ENCODE measurements at places on chromosomes 1 and 21.

- peak; percentile 61 for DNase-seq
These were observed at the start of gene CAMSAP2 for GRCh38 chr1:200738327-200738948. TSS of gene CAMSAP2 (plus strand) at chr1:200738893. CDS start at chr1:200739828, 935 bp downstream.

DNA sequence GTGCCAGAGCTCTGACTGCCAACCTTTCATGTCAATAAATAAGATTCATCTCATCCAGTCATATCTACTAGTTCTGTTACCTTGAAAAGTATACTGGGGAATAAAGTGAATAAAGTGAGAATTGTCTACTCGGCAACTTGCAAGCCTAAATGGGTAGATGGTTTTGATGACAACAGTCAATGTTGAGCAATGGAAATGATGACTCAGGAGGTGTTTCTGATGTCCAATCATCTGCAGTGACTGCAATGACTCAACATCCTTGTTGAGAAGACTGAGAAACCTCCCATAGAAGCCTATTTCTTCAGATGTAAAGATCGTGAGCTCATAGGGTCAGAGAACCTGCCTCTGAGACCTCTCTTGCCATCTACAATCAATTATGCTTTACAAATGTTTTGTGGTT lies 276.4 kb downstream of the SPATA17 start:
- no peak for DNase-seq

DNA sequence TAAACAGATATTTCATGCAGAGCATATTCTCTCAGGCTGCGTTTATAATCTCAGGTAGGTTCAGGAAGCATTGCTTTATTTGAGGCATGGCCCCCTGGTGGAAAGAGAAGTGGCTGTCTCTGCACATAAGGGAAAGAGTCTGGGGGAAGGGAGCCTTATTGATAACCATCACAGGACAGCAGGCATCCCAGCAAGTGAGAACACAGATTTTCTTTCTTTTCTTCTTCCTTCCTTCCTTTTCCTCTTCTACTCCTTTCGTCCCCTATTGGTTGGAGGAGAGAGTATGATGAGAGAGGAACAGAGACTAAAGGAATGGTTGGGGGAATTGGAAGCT lies 21.9 kb downstream of the TSNAX start:
- DNase-seq = peak; percentile 51

DNA sequence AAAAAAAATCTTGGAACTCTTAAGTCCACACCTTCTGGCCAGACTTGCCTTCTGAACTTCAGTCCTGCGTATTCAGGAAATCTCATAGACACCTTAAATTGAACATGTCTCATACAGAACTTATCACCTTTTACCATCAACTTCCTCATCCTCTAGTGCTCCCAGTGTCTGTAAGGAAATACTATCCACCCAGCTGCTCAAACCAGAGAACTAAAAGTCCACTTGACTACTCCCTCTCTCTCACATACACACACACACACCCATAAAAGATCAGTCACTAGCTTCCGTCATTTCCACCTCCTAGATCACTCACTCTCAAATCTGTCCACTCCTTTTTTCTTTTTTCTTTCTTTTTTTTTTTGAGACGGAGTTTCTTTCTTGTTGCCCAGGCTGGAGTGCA lies 10.9 kb upstream of the CAP1 start:
- DNase-seq = peak; percentile 62

DNA sequence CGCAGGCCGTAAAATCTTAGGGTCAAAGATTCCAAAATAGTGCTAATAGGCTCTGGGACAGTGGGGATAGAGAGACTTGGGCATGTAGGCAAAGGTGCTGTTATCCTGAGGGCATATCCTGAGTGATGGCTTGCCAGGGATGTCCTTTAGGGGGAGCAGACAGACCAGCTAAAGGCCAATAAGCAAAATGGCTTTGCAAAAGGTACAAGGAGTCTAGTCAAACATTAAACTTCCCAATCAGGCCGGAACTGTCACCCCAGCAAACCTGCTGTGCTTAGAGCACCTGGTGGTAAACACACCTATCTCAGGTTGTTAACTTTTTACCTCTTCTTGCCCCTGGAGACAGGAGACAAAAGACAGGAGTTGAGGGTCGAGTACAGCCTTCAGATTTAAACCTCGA lies 49.1 kb downstream of the TRABD2B start:
- DNase-seq = no peak

DNA sequence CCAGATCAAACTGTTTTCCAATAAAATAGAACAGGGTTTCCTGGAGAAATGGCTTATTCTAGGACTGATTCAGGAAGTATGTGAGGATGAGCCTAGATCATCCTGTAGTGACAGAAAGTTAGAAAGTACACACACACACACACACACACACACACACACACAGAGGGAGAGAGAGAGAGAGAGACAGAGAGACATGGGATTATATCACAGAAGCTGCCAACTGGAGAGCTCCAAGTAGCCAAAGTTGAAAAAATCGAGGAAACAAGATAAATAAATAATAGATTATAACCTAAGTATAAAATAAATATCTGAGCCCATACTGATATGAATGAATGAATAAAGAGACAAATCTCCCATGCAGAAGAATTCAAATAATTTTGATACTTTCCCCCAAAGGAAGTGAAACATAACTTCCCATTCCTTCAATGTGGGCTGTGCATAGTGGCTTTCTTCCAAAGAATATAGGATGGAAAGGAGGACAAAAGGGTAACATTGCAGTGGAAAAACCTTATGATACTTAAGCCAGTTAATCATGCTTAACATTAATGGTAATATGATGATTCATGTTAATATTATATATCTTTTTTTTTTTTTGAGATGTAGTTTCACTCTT lies 171.6 kb downstream of the NTPCR start:
- DNase-seq = no peak

DNA sequence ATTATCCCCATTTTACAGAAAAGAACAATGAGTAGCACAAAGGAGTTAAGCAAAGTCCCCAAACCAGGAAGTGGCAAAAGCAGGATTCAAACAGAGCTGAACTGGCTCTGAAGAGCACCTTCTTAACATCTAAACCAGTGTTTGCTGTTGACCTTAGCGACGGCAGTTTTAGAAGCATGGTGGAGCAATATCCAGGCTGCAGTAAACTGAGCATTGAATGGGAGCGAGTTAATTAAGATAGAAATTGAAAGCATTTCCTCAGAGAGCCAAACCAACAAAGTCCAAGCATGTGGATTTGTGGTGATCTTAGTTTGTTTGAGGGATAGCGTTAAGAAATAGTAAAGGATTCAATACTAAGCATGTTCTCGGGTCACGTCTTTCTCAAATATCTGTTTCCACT lies 13.4 kb upstream of the ZNF281 start:
- DNase-seq = no peak

GRCh38 chr21:28833182-28833581 lies 159.5 kb downstream of the LTN1 start:
- DNase-seq = no peak

- no peak for DNase-seq
These were observed 69.2 kb upstream of the GJA8 start for GRCh38 chr1:147833231-147833860.

DNA sequence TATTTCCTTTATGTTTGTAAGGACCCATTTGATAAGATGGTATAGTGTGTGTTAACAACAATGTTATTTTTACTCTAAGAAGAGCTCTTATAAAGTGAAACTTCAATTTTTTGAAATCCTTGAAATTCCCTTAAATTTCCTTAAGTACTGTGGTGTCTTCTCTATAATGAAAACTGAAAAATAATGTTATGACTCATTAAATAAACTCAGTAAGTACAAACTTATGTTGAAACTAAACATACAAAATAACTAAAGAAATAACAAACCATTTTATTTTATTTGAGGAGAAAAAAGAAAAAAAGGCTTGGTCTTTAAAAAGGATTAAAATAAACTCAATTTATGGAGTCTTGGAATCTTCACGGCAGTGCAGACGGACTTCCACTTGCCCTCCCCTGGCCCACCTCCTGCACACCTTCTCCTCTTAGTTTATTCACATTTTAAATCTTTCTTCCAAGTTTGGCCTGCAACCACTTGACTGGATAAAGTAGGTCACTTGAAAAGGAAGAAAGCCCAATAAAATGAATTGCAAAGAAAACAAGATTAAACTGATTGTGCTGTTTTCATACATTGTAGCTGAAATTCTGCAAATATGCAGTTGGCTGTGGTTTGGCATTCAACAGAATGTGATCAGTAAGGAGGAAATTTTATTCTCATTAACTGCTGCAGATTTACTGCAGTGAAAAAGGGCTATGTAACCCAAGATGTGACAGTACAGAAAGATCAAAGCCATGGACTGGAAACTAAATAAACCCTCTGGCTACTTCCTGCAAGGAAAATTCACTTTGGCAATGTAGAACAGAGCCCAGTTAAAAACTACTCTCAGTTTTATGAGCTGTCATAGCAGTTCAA lies 48.5 kb upstream of the SCYL3 start:
- DNase-seq = no peak

GRCh38 chr1:11934302-11935056 lies at the start of gene PLOD1:
TSS of gene PLOD1 (plus strand) at chr1:11934717. CDS start at chr1:11934780, 63 bp downstream.
- DNase-seq = peak; percentile 94

GRCh38 chr1:16203550-16203949 lies 8.9 kb downstream of the ARHGEF19 start:
- no peak for DNase-seq

DNA sequence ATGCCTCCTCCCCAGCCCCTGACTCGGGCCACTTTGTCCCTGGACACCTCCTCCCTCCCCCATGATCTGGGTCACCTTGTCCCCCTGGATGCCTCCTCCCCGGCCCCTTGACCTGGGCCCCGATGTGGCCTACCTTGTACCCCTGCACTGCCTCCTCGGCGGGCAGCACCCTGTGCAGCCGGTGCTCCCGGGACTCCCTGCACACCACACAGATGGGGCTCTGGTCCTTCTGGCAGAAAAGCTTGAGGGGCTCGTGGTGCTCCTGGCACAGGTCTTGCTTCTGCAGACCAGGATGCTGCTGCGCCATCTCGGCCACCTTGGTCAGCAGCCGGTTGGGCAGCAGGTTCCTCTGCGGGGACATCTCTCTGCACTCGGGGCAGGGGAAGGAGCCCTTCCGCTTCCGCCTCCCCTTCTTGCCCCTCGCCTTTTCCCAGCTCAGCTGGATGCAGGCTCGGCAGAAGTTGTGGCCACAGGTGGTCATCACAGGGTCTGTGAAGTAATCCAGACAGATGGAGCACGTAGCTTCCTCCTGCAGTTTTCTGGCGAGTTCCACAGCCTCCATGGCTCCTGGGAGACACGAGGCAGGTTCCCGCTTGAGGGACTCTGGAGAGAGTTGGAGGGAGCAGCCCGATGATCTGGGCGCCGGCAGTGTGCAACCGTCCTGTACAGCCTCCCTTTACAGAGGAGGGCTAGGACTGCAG lies 2.0 kb downstream of the TRIM17 start:
- DNase-seq = no peak
